Activated T-helper 2 cell treated with anti-CD3 and anti-CD28 coated beads, Interferon-gamma antibody, Interleukin-2, Interleukin-4, amounts not matched to agents 10 μg/mL and 5 μg/mL and 100 μg/mL, durations not matched to agents 14 hours and 24 hours and 36 hours (primary cell): ENCODE measurements at places on chromosomes 12 and 14. TPM values are rescaled to one million over a fixed set of nuclear protein-coding genes. Genes with fewer than 3 reads are reported as not detected.

DNA sequence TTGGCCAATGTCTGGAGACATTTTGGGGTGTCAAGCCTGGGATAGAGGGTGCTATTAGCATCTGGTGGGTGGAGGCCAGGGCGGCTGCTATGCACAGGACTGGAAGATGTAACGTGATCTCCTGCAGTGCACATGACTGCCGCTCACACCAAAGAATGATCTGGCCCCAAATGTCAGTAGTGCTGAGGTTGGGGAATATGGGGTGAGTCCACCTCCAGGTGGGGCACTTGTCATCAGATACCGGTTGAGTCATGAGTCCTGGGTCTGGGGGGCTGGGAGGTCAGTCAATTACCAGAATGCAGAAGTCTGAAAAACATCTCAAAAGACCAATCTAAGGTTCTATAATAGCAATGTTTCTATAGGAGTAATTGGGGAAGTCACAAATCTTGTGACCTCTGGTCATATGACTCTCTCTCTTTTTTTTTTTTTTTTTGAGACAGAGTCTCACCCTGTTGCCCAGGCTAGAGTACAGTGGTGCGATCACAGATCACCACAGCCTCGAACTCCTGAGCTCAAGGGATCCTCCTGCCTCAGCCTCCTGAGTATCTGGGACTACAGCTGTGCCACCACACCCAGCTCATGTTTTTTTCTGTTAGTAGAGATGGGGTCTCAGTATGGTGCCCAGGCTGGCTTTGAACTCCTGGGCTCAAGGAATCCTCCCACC, 6.0 kb upstream of the SDSL start:
- H3K4me3 ChIP-seq, result no peak overlapping the region
- peaks cover 10% of the 10 kb centered on the region for H3K27me3 ChIP-seq
- H3K36me3 ChIP-seq, result no peaks in the 10 kb centered on the region
- DNase-seq, result no peak
- H3K27ac ChIP-seq, result no peak overlapping the region
- no peaks in the 10 kb centered on the region for H3K4me1 ChIP-seq

GRCh38 chr12:90987101-90987500, 17.7 kb downstream of the EPYC start:
- H3K4me1 ChIP-seq, result no peaks in the 10 kb centered on the region
- H3K36me3 ChIP-seq, result no peaks in the 10 kb centered on the region
- no peak for DNase-seq
- no peak overlapping the region for H3K27ac ChIP-seq
- H3K27me3 ChIP-seq, result peaks cover 2% of the 10 kb centered on the region

- no peaks in the 10 kb centered on the region for H3K36me3 ChIP-seq
- peaks cover 22% of the 10 kb centered on the region for H3K27me3 ChIP-seq
- no peaks in the 10 kb centered on the region for H3K4me1 ChIP-seq
- no peak overlapping the region for H3K27ac ChIP-seq
- no peak overlapping the region for H3K4me3 ChIP-seq
Observed at GRCh38 chr12:105462831-105463230, 132.3 kb downstream of the C12orf75 start.

- no peaks in the 10 kb centered on the region for H3K36me3 ChIP-seq
- no peak overlapping the region for H3K4me3 ChIP-seq
- peaks cover 37% of the 10 kb centered on the region for H3K4me1 ChIP-seq
- H3K27ac ChIP-seq, result peak overlapping the region; percentile 31
- peak; percentile 56 for DNase-seq
Observed at GRCh38 chr12:94640134-94640928, 10.0 kb downstream of the TMCC3 start.

DNA sequence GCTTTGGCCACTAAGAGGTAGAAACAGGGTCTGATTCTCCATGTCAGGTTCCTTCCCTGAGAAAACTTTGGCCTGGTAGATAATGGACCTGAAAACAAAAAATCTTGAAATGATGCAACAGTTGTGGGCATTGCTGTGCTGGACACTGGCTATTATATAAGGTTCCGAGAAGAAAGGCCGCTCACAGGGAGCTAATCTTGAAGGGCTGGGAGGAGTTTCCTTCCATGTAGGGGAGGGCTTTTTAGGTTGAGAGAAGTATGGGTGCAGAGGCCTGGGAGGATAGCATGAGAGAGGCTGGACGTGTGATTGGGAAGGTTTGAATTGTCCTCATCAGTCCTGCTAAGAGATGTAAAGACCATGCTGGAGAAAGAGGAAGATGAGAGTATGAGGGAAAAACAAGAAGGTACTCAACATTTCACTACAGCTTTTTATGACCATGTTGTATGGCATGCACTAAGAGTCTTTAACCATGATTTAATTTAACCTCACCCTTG, 11.6 kb downstream of the LRRK2 start:
- no peak overlapping the region for H3K27ac ChIP-seq
- no peaks in the 10 kb centered on the region for H3K4me1 ChIP-seq
- no peaks in the 10 kb centered on the region for H3K36me3 ChIP-seq
- H3K4me3 ChIP-seq, result no peak overlapping the region
- no peak for DNase-seq

- peaks cover 15% of the 10 kb centered on the region for H3K4me1 ChIP-seq
- no peak for DNase-seq
- H3K27me3 ChIP-seq, result no peaks in the 10 kb centered on the region
- no peak overlapping the region for H3K4me3 ChIP-seq
- H3K36me3 ChIP-seq, result peaks cover 9% of the 10 kb centered on the region
Observed at GRCh38 chr12:11687528-11687927, 38.1 kb downstream of the ETV6 start.

IRAK3 gene
- 0.91 and 1.2 TPM in 2 replicates for total RNA-seq

AGAP2 gene
- 28.9 and 29.0 TPM in 2 replicates for total RNA-seq

KLRK1 gene
- 0.69 and 0.75 TPM in 2 replicates for total RNA-seq
